Glutamatergic neuron (in vitro differentiated cells): ENCODE measurements at places on chromosomes 7 and 10.

- DNase-seq: no peak
Observed at GRCh38 chr10:62231371-62231770, 37.3 kb downstream of the RTKN2 start.

DNA sequence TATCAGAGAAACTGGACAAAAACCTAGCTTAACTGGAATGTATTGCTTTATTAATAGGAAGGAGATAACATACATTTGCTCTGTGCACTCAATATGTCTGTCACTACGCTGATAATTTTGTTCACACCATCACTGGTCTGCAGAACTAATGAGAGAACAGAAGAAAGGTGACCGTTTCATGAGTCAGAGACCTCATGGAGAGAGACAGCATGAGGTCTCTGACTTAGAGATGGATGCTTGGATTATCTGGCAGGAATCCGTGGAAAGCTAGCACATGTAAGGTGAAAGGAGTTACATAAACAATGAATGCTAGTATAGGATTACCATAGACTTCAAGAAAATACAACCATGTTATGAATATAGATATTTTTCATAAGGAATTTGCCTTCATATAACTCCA lies 947.3 kb downstream of the IPMK start:
- DNase-seq: no peak

DNA sequence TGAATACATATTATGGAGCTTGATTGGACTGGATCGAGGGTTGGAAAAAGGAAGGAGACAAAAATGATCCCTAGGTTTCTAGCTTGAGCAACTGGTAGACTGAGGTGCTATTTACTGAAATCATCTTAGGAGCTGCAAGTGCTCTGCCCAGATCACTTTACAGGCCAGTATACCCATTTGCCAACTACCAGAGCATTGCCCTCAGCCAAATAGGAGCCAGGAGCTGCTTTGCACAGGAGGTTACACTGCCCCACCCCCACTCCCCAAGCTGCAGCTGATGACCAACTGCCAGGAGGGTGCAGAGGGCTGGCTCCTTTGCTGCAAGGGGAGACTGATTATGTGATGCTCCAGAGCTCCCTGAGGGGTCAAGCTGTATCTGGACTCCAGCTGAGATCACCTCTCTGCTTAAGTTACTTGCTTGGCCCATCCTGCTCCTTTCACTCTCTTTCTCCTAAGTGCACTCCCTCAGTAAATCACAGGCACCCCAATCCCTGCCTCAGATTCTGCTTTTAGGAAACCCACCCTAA lies 275.4 kb downstream of the ZEB1 start:
- DNase-seq: no peak

- DNase-seq: no peak
Observed at GRCh38 chr10:118340486-118340885, 1.6 kb downstream of the FAM204A start.

DNA sequence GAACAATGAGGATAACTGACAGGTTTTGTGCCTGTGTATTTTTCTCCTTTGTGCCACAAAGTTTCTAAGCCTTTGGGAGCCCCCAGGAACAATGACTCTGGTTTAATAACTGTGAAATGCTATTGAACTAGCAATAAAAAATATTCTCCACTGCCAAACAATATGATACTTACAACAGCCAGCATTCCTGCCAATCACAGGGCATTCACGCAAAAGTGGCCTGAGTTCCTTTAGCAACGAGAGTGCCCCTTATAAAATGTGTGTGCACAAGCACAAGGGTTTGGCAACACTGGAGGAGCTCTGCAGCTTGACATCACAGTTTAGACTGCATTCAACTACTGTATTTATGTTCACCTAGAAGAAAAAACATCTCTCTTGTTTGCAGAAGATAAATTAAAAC lies 412.9 kb upstream of the NFE2L3 start:
- no peak for DNase-seq

- DNase-seq: no peak
Observed at GRCh38 chr7:99499371-99499720, 735 bp downstream of the ZNF394 start.

GRCh38 chr10:13672548-13672947 lies 85.8 kb downstream of the PRPF18 start:
- peak; percentile 31 for DNase-seq
